Inflammatory macrophage treated with lipopolysaccharide for 1 hour (primary cell): ENCODE measurements at places on chromosomes 5 and 9.

- no peak for DNase-seq
Observed at GRCh38 chr5:60448600-60448999, 251.4 kb downstream of the DEPDC1B start.

DNA sequence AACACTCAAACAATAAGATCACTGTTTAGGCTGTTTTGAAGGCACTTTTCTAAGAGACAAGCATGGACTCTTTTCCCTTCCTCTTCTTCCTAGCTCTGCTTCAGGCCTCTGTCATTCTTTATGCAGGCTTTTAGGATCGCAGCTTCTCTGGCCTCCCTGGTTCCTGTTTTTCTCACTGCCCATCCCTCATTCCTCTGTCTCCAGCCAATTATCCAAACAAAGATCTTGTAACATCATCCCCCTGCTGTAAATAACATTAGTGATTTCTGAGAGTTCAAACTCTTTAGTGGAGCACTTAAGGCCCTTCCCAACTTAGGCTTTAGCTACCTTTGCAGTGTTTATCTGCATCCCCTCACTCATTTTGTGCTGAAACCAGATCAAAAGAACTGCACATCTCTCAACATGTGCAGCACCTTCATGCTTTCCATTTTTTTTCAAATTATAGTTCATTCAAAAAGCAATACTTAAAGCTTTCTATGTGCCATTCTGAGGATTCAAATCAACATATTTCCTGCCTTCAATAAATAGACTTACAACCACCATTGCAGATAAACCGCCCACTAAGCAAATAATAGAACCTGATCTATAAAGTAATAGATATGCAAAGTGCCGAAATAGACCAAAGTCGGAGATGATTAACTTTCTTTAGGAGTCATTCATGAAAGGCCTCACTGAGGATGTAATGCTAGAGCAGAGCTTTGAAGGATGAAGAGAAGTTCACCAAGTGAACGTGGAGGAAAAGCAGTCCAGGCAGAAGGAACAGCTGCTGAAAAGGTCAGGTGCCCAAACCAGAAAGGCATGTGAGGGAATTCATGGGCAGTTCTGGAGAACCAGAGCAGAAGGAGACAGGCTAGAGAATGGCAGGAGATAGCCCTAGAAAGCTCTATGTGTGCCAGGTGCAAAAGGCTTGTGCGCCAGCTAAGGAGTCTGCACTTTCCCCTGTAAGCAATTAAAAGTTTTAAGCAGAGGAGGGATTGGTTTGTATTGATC is 95.8 kb upstream of the ZNF366 start:
- no peak for DNase-seq

- DNase-seq, result no peak
Observed at GRCh38 chr5:108367679-108368334, 14.1 kb downstream of the FBXL17 start.

DNA sequence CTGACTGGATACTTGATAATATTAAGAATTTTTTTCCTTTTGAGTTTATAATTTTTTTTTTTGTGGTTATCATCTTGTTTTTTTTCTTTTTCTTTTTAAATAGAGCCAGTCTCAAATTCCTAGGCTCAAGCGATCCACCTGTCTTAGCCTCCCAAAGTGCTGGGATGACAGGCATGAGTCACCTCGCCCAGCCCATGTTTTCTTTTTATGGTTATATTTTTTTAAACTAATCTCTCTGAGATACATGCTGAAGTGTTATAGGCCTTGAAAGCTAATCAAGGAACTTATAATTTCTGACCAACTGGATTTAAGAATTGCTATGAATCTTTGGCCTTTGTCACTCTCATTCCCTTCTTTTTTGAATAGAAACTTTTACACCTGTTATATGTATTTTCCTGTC is 6.8 kb upstream of the AMACR start:
- DNase-seq, result no peak

DNA sequence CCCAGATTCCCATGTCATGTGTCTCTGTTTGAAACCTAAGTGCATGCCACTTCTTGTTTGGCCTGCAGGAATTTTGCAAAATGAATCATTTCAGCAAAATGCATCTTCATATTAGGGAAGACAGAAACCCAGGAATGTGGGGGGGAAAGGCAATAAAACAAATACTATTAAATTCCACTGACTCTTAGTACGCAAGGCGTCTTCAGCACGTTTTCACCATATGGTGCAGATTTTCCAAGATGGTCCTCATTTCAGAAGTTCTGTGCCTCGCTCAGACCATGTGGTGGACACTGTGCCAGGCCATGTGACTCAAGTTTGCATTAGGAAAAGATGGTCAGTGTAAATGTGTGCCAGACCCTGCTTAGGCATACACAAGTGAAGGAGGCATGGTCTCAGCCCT is 184.0 kb downstream of the ACTL7B start:
- DNase-seq, result no peak

- DNase-seq, result no peak
Observed at GRCh38 chr5:146051678-146052077, 53.7 kb downstream of the PLAC8L1 start.
